Parietal lobe (tissue), 2 donors: ENCODE measurements at places on chromosomes 16 and 17. TPM values are rescaled to one million over a fixed set of nuclear protein-coding genes. Genes with fewer than 3 reads are reported as not detected.

ZNF385C gene
- total RNA-seq: 0.31 TPM

GCGR gene
- total RNA-seq: not detected

KRTAP4-2 gene
- total RNA-seq: not detected

RNF213 gene
- 38.8 TPM for total RNA-seq

CIBAR2 gene
- total RNA-seq: not detected

PITPNM3 gene
- 13.8 TPM for total RNA-seq

LGALS9B gene
- not detected for total RNA-seq

NOG gene
- total RNA-seq: 3.1 TPM

NPIPB12 gene
- total RNA-seq: 90.1 TPM

ESRP2 gene
- total RNA-seq: not detected

SPATA22 gene
- total RNA-seq: 1.3 TPM

CCDC40 gene
- 12.2 TPM for total RNA-seq

EVPL gene
- total RNA-seq: not detected

ATP2A1 gene
- total RNA-seq: 0.63 TPM

ZDHHC7 gene
- 25.7 TPM for total RNA-seq

CCL4 gene
- total RNA-seq: 2.8 TPM

HBM gene
- total RNA-seq: 7.8 TPM

ARL5C gene
- total RNA-seq: not detected

ALKBH5 gene
- 52.3 TPM for total RNA-seq

FOXL1 gene
- total RNA-seq: 0.63 TPM

CHRNB1 gene
- 15.3 TPM for total RNA-seq

CACNG1 gene
- total RNA-seq: 0.63 TPM

CDH15 gene
- not detected for total RNA-seq

KATNIP gene
- total RNA-seq: 41.0 TPM

SCGB1C2 gene
- total RNA-seq: not detected
